ENCODE measurements at places on chromosomes 7 and 10.

- no peak for DNase-seq
Measured at GRCh38 chr7:34070511-34071323, 165.4 kb downstream of the BMPER start.

- no peak for DNase-seq
Measured at GRCh38 chr10:64115908-64116643, 594.9 kb downstream of the REEP3 start.

DNA sequence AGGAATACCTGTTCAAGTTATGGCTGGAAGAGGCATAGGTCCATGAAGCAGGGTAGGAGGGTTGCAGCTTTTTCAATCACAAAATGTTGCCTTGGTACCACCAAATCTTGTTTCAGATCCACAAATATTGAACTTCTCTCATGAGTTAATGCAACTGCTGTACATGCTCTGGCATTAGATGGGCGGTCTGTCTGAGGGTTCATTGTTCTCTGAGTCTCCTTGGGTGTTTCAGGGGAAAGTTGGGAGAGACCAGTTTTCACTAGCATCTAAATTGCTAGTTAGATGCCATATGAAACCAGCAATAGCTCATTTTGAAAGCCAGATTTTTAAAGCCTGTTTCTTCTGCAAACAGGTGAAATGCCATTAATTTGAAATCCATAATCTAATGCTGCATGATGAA, 27.8 kb upstream of the ELMO1 start:
- no peak for DNase-seq

DNA sequence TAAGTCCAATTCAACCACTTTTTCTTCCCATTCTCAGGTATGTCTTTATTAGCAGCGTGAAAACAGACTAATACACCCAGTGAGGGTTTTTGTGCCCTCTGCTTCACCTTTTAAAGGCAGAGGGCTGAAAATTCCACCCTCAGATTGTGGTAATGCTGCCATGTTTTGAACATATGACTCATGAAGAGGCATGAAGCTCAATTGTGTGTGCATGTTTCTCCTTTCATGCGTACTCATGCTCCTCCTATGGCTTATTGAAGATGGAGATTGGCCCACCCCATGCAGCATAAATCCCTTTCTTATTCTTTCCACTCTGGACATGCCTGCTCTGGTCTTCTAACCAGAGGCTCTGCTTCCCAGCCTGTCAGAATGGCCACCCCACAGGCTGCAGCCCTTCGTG, 168.0 kb upstream of the PRKCQ start:
- DNase-seq: no peak

DNA sequence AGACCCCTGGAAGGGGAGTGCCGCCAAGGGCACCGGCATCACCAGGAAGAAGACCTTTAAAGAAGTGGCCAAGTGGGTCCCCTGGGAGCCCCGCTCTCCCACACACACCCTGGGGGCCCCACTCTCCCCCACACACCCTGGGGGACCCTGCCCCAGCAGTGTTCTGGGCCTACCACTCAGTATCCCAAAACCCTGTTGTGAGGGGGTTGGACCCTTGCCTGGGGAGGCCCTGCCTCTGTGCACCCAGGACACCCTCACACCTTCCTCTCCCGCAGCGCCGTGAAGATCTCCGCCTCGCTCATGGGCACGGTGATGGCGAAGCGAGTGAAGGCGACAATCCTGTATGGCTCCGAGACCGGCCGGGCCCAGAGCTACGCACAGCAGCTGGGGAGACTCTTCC, 10.7 kb downstream of the NOS3 start:
- no peak for DNase-seq

- no peak for DNase-seq
Measured at GRCh38 chr10:17206210-17206709, 4.8 kb upstream of the TRDMT1 start.

DNA sequence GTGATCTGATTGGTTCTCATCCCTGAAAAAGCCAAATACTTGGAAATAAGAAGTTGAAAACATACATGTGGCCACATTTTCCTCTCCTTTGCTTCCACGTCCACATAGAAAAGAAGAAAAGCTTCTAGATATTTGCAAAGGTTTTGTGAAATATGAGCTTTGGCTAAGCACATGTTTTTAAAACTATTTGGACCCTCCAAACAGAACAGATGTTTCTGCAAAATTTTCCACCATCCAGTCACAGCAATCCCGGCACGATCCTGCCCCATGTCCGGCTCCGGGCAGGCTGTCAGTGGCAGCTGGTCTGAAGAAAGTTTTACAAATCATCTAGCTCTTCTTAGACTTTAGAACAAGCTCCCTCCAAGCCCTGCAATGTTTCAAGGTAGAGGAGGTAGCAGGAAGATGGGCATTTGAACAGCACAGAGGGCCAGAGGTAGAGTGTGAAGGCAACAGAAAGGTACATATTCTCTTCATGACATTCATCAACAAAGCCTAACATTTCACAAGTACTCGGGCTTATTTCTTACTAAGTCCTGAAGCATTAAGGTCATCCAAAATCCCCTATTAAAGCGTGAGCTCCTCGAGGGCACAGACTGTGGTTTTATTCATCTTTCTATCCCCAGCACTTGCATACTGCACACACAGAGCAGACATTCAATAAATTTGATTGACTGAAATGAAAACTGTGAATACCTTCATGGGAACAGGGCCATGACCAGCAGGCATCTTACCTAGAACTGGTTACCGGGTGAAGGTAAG, 110.1 kb downstream of the JAZF1 start:
- no peak for DNase-seq

GRCh38 chr10:307659-308058, 172.4 kb downstream of the ZMYND11 start:
- no peak for DNase-seq

GRCh38 chr7:6359021-6359420, 86.6 kb upstream of the CYTH3 start:
- no peak for DNase-seq

DNA sequence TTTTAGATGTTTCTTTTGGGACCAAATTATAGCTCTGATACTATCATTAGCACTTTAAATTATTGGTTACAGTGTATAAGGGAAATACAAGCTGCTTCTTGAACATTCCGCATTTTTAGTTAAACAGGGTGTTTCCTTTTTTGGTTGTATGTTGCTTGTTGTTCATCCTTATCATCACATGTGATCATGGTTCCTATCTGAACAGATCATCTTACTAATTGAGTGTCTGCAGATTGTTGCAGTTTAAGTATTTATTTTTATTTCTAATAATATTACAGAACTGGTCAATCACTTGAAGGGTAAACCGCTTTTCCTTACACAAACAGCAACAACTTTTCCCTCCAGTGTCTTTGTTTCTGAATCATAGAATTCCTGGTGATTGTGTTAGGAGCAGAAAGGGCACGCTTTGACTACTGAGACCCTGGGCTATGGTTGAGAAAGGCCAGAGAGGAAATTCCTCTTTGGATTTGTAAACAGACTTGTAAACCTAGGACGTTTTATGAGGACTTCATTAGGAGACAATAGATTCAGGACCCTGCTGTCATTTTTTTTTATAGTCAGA, 37.2 kb downstream of the CHN2 start:
- no peak for DNase-seq

GRCh38 chr10:78805176-78805575, 263.6 kb upstream of the ZMIZ1 start:
- no peak for DNase-seq

- DNase-seq: no peak
Measured at GRCh38 chr10:70335246-70335613, 47.2 kb downstream of the LRRC20 start.

- no peak for DNase-seq
Measured at GRCh38 chr10:24917979-24918378, 34.4 kb downstream of the PRTFDC1 start.

DNA sequence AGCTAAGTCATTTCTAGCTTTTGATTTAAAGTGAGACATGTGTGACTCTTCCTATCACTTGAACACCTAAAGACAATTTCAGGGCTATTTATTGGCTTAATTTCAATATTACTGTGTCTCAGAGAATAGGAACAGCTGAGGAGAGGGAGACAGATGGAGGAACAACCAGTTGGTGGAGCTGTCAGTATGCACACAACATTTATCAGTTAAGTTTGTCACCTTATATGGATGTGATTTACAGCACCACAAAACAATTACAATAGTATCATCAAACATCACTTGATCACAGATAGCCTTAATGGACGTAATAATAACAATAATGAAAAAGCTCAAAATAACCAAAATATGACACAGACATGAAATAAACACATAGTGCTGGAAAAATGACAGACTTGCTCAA, 129.6 kb downstream of the NPSR1 start:
- no peak for DNase-seq

- DNase-seq: no peak
Measured at GRCh38 chr10:6757158-6757557, 177.1 kb upstream of the PRKCQ start.

DNA sequence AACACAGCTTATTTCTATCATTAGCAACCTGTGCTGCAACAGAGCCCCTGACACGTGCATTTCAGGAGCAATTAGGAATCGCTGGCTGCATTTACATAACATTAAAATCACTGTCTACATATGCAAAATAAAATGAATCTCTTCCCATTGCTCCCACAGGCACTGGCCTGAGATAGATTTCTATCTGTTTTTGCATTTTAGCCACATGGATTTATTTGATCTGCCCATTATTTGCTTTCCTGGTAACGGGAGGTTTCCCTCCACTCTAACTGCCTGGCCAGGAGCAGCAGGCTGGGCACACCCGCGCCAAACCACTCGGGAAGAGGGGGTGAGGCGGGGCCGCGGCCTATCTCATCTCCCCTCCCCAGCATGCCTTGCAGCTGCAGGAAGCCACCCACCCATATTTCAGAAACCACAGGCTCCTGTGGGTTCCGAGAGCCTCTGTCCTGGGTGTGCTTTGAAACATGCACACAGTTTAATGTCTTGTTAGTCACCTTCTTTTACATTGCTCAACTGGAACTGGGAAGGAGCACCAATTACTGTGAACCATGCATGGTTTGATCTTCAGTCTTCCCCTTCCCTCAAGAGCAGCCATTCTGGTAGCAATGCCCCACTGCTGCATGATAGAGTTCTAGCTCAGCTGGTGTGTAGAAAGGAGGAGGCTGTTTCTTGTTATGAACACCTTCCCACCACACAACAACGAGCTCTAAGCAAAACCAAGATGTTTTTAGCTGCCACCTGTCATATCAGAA, 37.7 kb upstream of the IKZF1 start:
- DNase-seq: no peak

GRCh38 chr10:9331583-9332008, 1277.1 kb downstream of the GATA3 start:
- DNase-seq: peak; percentile 21

GRCh38 chr7:47827351-47827756, 120.9 kb downstream of the PKD1L1 start:
- DNase-seq: no peak

DNA sequence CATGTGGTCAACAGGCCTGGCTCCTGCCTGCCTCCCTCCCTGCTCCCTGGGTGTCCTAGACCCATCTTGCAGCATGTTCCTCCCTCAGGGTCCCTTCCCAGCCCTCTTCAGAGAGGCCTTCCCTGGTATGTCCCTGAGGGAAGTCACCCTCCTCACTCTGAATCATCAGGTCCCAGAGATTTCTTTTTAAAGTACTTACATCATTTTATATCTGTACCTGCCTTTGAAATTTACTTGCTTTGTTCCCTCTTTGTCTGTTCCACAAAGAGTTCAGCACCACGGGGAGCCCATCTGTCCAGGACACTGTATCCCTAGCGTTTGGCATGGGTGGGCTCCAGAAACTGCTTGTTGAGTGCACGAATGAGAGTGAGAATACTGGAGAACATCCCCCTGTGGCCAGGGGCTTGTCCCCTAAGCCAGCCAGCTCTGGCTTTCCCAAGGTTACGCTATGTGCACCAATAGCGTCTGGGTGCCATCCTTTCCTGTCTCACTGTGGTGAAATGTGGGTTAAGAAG, 50.6 kb upstream of the IGFBP3 start:
- no peak for DNase-seq

DNA sequence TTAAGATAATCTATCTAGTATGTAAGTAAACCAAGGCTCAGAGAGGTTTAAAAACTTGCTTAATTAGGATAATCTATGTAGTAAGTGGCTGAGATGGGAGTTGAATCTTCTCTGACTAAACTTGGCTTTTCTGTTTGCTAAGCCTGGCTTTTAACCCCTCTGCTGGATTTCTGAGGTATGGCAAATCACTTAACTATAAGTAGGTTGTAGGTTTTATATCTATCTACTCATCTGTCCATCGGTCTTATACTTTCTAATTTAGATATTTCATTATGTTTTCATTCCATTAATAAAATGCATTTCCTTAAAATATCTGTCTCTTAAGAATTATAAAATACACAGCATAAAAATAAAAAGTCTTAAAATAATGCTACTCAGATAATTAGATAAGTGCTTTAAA, 59.4 kb downstream of the ST7 start:
- DNase-seq: peak; percentile 22

- DNase-seq: no peak
Measured at GRCh38 chr7:99737726-99738125, 2.7 kb upstream of the CYP3A7 start.

DNA sequence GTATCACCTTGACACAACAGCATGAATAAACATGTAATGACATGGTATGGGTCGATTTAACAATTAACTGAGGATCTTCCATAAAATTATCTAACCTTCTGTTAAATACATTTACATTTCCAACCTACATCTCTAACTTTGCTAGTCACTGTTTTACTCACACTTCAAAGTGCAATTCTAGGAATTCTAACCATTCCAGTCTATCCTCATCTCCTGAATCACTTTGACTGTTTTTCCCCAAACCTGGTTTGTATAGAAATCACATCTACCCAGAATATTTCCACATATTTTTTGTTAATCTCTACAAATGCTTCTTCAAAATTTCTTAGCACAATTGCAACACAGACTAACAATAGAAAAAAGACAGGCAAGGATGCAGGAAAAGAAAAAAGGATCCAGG, 6.2 kb downstream of the ABI1 start:
- peak; percentile 29 for DNase-seq

DNA sequence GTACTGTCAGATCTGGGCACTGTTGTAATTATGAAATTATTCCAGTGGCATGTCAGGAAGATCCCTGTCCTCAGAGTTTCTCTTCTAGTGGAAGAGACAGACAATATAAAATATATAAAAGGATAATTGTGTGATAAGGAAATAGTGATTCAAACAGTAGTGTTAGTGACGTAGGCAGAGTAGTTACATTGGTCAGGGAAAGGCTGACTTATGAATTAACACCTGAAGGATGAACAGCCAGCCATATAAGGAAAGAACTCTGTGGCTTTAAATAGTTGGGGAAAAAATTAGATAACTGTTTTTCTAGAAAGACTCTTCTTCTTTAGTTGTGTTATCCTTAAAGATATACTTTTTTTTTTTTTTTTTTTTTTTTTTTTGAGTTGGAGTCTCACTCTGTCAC, 37.7 kb downstream of the WAC start:
- DNase-seq: no peak

Data from HepG2 (cell line).